Neural crest cell (in vitro differentiated cells): ENCODE measurements at places on chromosomes 12 and 14. TPM values are rescaled to one million over a fixed set of nuclear protein-coding genes. Genes with fewer than 3 reads are reported as not detected.

DNA sequence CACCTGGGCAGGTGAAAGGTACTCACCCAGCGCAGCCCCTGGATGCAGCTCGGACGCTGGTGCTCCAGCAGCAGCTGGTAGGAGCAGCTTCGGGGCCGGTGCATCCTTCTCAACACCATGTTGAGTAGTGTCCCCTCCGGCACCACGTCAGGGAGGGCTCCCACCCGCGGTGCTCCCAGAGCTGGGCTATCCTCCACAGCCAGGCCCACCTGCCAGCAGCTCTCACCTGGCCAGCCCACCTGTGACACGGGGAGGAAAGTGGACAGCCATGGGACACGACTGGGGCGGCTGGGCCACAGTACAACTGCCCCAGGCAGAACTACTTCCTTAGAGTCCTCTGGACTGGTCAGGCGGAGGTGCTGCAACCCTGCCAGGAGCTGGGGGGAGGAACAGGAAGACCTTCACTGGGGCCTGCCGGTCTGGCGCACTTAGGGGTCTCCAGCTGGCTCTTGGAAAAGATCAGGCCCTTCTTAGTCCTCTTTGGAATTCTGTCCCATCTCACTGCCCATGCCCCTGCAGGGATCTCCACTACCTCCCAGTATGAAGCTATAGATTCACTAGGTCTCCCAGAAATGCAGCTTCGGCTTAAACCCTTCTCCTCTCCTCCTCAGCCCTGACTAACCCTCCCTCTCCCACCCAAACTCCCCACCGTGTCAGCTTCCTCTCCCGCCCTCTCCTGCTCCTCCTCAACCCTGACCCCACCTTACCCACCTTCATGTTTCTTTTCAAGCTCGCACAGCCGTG is 668 bp downstream of the RAPGEF3 start:
- no peak for DNase-seq

DNA sequence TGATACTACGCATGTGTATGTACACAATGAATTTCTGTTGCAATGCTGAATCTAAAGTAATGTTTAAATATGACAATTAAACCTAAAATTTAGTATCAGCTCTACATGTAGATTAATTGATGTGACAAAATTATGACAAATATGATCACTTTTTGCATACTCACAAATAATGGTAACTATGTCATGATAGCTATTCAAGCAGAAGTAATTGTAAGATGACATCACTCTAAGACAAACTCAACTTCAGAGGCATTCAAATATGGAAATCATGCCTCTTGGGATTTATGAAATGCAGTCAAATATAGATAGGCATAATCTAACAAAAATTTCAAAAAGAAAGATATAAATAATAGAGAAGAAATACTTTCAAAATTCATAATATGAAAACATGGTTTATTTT is 571.7 kb upstream of the LRFN5 start:
- DNase-seq = no peak

DNA sequence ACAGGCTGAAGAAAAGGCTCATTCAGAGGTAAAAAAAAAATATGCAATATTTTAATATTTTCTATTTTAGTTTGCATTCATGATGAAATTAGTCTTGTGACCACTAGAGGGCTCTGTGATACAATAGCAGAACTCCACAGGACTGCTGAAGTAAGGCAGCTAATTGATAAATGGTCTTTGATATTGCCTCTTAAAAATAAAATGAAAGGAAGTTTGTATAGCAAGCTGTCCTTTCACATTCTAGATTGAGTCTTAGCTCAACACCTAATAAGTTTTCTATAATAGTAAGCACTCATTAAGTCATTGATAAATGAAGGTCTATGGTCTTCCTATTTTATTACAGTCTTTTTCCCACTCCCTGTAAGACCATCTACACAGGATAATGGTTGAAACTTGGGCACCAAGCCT is 315.7 kb downstream of the NAV3 start:
- no peak for DNase-seq

DNA sequence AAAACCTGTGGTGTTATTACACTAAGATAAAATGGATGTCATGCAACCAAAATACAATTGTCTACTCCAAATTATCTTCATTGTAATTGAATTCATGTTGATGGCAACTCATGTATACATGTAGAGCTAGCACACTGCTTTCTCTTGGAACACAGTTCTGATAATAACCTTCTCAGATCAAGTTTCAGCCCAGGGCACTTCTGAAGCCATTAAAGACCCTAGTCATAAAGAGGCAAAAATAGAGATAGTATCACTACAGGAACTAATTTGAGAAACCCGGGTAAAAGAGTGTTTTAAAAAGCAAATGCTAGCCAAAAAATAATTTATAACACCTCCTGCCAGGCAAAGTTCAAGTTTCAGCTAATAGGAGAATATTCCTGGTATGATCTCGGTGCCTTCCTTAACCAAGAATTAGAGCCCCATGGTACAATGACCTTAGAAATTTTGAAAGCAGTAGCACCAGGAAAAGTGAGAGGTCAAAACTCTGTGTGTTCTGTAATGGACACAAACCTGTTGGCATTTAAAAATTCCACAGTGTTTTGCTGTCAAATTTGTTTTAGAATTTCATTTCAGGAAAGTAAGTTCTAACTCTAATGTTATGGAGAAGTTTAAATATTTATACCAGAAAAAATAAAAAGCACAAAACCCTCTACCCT is 105.0 kb upstream of the FRMD6 start:
- DNase-seq = no peak

GRCh38 chr12:68428724-68429501 is 96.8 kb upstream of the MDM1 start:
- no peak for DNase-seq

- no peak for DNase-seq
Observed at GRCh38 chr12:87768501-87769287, 260.5 kb downstream of the C12orf50 start.

GRCh38 chr12:81843599-81843998 is 84.4 kb upstream of the PPFIA2 start:
- DNase-seq = no peak

DNA sequence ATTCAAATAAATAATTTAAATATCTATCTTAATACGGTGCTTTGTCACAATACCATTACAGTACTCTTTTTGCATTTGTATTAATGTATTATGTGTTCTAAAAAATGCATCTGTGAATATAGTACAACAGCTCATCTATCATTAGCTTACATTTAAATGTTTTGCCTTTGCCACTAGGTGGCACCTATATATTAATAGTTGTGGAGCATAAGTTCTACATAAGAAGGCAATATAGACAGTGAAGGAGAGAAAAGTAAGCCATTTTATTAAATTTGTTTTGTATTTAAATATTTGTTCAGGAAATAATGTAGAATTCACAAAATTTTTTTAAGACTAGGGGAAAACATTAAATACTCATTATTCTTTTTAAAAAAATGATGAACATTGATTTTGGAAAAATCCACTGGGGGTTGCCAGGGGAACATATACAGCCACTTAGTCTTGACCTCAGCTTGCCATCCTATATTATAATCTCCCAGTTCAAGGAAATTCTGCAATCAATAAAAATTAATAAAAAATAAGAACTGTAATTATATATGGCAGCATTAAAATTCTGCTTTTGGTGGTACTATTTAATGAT is 9.8 kb downstream of the CCER1 start:
- DNase-seq = no peak

DNA sequence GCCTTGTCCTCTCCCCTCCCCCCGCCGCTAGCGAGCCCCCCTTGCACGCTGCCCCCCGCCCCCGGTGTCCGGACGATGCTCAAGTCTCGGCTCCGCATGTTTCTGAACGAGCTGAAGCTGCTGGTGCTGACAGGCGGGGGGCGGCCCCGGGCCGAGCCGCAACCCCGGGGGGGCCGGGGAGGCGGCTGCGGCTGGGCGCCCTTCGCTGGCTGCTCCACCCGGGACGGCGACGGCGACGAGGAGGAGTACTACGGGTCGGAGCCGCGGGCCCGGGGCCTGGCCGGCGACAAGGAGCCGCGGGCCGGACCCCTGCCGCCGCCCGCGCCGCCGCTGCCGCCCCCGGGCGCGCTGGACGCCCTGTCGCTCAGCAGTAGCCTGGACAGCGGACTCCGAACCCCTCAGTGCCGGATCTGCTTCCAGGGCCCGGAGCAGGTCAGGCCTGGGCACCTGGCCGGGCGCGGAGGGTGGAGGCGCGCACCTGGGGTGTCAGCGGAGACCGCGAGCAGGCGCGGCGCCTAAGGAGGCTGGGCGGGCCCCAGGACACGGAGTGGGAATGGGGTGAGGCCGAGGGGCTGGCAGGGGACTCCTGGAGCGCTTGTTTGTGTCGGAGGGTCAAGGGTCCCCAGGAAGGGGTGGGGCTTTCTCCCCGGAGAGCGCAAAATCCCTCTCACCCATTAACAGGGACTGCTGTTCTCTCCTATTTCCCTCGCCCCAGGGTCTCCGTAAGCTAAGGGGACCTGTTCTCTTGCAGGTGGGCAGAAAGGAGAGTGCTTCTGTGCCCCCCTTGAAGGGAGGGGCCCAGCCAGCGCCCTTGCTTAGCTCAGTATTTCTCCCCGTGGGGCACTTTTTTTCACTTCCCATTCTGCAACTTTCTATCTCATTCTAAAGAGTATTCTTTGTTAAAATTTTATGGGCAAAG is 810 bp downstream of the MARCHF9 start:
- DNase-seq = no peak

GRCh38 chr14:35201066-35201465 is 78.7 kb downstream of the PRORP start:
- no peak for DNase-seq

GRCh38 chr12:90543841-90544240 is 411.1 kb downstream of the CCER1 start:
- DNase-seq = no peak

- DNase-seq = no peak
Observed at GRCh38 chr12:61397668-61398067, 862.5 kb upstream of the USP15 start.

- no peak for DNase-seq
Observed at GRCh38 chr12:21223930-21224329, 92.9 kb downstream of the SLCO1B1 start.

DNA sequence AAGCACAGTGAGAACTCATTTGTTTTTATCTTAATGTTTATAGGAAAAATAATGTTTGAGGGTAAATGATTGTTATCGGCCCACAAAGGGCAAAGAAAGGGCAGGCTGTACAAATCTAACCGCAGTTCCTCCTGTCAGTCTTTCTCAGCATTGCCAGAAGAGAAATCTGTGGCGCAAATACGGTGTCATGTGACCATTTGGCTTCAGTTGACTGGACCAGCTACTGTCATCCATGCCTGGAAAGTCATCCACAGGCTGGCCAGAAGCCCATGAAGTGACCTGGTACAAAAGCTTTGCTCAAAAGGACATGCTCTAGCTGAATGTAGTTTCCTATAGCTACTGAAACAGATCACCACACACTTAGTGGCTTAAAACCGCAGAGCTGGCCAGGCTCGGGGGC is 43.6 kb downstream of the HCAR2 start:
- DNase-seq = no peak

DNA sequence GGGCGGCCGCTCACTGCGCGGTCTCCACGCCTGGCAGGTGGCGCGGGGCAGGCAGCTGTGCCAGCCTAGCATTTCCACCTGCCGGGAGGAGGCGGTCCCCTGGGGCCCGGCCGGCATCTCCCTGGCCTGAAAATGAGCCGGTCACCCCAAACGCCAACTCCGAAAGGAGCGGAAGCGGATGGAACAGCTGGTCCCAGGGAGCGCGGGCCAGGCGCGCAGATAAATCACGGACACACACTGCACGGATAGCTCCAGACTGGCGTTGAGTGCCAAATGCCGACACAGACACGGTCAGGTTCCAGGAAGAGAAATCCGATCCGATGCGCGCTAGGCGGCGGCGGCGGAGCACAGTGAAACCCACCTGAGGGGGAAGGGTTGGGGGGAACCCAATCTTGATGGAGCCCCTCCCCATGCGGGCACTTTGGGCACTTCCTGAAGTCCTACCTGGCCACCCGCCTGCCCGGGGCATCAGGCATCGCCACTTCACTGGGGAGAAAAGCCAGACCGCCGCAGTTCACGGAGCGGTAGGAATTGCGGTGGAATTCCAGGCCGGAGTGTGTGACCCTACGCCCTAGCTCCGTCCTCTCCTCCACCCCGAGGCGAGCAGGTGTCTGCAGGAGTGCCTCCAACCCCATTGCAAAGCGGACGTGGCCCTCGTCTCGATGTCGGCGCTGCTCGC is 624 bp upstream of the PLEKHD1 start:
- DNase-seq = no peak

GRCh38 chr14:101757064-101757838 is 4.3 kb upstream of the PPP2R5C start:
- no peak for DNase-seq

GRCh38 chr12:96578526-96579125 is 89.2 kb downstream of the CFAP54 start:
- no peak for DNase-seq

The AQP6 gene
- total RNA-seq = 0.21 TPM in 1 of 2 replicates, not detected in the other

The SCNN1A gene
- not detected in 2 replicates for total RNA-seq

The TAS2R20 gene
- 1.1 TPM in 2 replicates for total RNA-seq

The MED6 gene
- total RNA-seq = 50.9 and 52.3 TPM in 2 replicates
